Islet precursor cell (in vitro differentiated cells): ENCODE measurements at places on chromosomes 13 and 19.

- no peak for DNase-seq
Measured at GRCh38 chr13:112824429-112824828, 134.6 kb downstream of the ATP11A start.

GRCh38 chr19:56875717-56876116, 35.2 kb upstream of the PEG3 start:
- DNase-seq, result no peak

GRCh38 chr13:108525827-108526226, 103.6 kb upstream of the MYO16 start:
- DNase-seq, result no peak

GRCh38 chr19:30374865-30375552, 2.8 kb downstream of the ZNF536 start:
- no peak for DNase-seq

GRCh38 chr13:101499406-101499805, 46.9 kb downstream of the ITGBL1 start:
- DNase-seq, result no peak

GRCh38 chr19:55446060-55446459, 3.0 kb upstream of the SHISA7 start:
- DNase-seq, result no peak

DNA sequence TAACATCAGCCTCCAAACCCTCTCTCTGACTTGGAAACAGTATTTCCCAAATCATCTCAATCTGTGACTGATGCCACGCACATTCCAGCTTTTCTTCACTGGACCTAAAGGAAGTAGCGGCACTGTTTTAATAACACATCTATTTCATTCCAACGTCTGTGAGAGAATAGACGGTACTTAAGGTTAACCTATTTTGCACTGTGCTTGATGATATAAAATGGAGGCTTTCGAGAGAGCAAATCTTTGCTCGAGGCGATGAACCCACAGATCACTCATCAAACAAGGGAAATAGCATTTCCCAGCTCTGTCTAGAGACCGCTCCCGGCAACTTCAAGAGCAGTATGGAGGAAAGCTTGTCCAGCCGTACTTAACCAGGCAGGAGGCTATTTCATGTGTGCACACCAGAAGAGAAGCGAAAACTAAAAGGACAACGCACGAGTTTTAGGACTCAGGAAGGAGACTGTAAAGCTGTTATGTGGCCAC, 2.9 kb downstream of the UBL3 start:
- DNase-seq, result peak; percentile 57

- no peak for DNase-seq
Measured at GRCh38 chr19:57907394-57907793, 9.0 kb downstream of the ZNF417 start.

GRCh38 chr19:42693760-42694350, 46.4 kb downstream of the PSG3 start:
- DNase-seq, result no peak

DNA sequence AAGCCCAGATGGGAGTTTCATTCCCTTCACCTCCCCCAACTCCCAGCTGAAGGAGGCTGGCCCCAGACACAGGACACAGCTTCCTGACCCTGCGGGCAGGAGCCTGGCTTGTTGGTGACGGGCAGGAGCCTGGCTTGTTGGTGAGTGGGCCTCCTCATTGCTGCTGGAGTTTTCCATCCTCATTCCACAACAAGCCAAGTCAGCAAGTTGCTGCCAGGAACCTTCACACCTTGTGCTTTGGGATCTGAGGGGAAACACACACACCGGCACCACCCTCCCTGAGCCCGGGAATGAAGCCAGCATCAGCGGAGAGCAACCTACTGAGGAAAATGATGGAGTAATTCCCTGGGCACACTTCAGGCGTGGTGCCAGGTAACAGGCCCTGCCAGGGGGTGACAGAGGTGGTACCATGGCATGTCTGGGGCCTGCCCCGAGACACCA, 74.9 kb downstream of the ALOX5AP start:
- DNase-seq, result peak; percentile 93

DNA sequence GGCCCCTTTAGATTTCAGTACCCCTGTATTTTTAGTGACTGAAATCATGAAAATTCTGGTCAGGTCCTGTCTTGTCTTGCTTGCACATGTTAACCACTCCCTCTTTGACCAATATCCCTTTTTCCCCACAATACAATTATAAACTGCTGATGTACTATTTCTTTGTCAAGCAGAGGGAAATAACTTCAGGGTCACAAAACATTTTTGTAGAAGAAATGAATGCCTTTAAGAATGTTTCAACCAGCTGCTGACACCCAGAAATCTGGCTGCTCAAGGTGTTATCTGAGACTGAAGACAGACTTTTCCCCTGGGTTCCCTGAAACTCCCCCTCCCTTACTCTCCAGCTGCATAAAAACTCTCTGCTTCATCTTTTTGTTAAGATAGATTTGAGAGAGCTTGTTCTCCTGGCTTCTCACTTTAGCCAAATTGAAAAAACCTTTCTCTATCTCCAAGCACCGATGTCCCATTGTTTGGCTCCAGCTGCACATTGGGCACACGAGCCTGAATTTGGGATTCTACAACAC, 18.4 kb upstream of the ACOD1 start:
- no peak for DNase-seq

DNA sequence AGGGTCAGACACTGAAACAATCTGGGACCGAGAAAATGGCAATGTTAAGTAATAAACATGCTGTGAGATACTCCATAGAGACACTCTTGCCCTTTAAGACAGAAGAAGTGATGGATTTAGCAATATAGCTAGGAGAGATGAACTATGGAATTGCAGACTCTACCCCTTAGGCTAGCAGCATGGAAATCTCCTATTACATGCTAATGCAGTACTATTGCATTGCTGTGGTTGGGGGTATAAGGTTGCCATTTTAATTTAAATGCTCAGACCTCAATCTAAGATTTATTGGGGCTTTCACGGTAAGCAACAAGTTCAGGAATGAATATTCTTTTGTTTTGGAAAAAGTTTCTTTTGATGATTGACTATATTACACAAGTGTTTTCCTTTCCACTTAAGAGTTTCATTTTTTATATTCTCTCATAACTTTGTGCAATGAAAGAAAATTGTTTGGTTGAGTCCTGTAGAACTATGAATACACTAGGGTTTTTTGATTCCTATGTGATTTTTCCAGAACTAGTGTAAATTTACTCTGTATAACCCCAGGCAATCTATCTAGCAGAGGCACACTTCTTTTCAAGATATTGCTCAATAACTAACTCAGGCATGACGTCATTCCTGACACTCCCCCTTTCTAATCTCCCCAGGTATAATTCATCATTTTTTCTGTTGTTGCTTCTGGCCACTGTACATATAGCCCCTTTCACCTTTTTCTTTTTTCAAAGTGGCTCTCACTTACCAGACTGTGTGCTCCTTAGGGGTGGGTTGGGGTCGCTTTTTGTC, 394.7 kb upstream of the KLF12 start:
- DNase-seq, result no peak

GRCh38 chr13:101433895-101434294, 17.6 kb upstream of the NALCN start:
- DNase-seq, result no peak

DNA sequence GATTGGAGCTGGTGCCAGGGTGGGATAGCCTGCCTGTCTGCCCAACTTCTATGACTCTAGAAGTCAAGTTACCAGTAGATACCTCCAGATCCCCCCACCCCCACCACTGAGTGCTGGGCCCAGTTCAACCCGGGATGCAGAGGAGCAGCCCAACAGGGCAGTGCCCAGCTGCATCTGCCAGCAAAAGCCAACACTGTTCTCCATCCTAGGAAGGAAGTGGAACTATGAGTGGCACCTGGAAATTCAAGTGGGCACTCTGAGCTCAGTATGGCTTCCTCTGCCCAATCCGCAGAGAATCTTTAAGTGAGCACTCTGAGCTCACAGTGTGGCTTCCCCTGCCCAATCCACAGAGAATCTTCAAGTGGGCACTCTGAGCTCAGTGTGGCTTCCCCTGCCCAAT, 14.2 kb downstream of the TUBGCP3 start:
- no peak for DNase-seq

GRCh38 chr19:50238043-50238442, 34.6 kb downstream of the MYH14 start:
- no peak for DNase-seq

GRCh38 chr13:24207841-24208667, 47.5 kb downstream of the SPATA13 start:
- DNase-seq, result no peak

DNA sequence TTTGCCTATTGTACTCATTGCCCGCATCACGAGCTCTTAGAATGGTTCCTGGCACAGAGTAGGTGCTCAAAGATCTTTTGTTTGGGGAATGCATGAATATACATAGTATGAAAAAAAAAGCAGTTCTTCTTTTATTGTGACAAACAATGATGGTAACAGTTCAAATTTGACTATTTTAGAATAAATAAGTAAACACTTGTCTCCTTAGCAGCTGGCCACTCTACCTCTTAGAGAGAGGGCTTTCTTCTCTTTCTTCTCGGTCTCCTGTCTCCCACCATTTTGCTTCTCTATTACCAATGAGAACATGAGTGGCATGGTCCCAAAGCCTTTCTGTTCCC, 639 bp upstream of the SLAIN1 start:
- no peak for DNase-seq

DNA sequence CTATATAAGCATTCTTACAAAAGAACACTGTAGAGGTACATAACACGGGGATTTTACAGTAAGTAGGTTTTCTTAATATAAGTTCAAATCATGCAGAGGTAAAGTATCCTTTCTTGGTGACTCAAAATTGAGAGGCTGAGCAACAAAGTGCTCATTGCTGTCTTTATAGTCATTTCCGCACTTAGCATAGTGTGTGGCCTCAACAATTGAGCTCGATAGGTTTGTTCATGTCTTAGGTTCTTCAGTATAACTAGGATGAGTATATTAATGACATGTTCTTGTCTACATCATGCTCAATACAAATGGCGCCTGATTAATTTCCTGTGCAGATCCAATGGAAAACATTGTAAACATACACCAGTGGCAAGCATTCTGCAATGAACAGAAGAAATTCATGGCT, 1.4 kb downstream of the WDFY2 start:
- no peak for DNase-seq

DNA sequence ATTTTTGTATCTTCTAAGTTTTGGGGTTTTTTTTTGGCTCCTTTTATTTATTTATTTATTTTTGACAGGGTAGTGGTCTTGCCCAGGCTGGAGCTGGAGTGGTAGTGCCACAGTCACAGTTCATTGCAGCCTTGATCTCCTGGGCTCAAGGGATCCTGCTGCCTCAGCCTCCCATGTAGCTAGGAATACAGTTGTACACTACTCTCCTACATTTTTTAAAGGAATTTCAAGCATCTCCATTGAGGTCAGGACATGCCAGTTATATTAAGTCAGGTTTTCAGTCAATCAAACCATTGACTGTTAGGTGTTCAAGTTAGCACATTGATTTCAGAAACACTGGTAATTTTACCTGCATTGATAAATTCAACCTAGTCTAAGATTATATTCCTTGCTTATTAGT, 480.5 kb upstream of the SPRY2 start:
- no peak for DNase-seq

DNA sequence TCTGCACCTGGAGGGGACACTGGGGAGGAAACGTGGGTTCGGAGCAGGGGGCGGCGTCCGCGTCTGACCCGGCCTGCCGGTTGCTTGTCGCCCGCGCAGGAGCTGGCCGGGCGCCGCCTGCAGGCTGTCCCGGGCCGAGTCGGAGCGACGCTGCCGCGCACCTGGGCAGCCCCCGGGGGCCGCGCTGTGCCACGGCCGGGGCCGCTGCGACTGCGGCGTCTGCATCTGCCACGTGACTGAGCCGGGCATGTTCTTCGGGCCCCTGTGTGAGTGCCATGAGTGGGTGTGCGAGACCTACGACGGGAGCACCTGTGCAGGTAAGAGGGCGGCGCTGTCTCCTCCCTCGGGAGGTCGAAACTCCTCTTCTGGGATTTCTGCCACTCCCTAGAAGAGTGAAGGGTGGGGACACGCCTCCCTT, 1.3 kb downstream of the ITGBL1 start:
- DNase-seq, result peak; percentile 51

DNA sequence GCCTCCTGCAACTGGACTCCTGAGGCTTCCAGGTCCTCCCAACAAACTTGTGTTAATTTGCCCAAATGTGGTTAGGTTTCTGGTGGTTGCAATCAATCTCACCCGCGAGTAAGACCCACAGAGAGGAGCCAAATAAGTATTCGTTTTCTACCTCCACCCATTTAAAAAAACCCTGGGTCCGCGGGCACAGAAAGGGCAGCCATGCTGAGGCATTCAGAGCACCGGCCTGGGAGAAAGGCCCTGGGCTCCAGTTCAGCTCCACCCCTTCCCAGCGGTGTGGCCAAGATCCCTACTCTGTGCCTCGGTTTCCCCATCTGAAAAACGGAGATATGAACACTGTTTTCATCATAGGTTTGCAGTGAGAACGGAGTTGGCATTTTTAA, 56.9 kb downstream of the PEPD start:
- no peak for DNase-seq

DNA sequence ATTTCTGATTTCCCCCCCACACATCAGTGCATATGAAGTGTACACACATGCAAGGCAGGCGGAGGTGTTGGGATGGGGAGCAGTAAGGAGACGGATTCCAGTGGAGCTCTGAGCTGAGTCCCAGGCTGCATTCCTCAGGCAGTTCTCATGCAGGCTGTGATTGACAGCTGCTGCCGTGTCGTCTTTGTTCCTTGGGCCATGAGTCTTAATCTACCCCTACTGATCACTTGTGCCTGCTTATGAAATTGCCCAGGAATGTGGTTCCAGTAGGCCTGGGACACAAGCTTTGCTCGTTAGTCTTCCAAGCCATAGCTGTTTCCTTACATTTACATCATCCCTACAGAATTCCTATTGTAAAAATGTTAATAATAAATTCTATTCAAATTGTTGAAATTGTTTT, 1241.9 kb downstream of the UQCRFS1 start:
- DNase-seq, result peak; percentile 98

DNA sequence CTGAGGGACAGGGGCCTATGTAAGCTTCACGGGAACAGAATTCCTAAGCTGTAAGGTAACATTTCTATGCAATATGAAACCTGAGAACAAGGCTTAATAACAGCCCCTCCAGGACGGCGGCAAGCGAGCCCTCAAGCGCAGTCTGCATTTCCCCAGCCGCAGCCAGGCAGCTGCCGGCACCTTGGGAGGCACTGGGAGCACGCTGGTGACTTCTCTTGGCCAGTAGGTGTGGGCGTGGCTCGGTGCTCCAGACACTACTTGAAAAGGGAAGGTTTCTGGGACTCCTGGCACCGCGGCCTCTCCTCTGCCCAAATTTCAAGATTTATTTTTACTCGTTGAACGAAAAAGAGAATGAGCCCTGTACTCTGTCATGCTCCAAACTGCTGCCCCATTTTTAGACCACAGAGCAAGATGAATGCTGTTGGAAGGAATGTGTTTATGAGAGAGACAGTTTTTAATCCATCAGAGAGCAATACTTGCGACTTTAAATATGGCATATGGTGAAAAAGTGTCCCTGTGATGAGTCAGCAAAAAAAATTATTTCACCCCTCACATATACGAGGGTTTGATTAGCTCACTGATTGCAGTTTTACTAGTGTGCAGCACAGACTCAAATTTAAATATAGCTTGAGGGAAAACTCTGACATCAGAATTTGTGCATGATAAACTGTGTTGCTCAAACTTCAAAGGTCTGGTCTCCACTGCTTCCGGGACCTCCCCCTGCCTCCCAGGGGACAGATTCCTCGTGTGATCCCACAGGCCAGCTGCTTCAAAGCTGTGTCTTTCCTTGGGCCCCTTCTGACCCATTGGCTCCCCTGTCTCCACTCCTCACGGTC, 81.2 kb downstream of the COL4A2 start:
- peak; percentile 89 for DNase-seq
